ENCODE measurements at places on chromosomes 11 and 22.
A peak's percentile ranks its signal among the peaks of the same experiment; 100 is the strongest.

GRCh38 chr11:69470301-69470700 is 11.2 kb upstream of the LINC01488 start:
- DNase-seq, result no peak

DNA sequence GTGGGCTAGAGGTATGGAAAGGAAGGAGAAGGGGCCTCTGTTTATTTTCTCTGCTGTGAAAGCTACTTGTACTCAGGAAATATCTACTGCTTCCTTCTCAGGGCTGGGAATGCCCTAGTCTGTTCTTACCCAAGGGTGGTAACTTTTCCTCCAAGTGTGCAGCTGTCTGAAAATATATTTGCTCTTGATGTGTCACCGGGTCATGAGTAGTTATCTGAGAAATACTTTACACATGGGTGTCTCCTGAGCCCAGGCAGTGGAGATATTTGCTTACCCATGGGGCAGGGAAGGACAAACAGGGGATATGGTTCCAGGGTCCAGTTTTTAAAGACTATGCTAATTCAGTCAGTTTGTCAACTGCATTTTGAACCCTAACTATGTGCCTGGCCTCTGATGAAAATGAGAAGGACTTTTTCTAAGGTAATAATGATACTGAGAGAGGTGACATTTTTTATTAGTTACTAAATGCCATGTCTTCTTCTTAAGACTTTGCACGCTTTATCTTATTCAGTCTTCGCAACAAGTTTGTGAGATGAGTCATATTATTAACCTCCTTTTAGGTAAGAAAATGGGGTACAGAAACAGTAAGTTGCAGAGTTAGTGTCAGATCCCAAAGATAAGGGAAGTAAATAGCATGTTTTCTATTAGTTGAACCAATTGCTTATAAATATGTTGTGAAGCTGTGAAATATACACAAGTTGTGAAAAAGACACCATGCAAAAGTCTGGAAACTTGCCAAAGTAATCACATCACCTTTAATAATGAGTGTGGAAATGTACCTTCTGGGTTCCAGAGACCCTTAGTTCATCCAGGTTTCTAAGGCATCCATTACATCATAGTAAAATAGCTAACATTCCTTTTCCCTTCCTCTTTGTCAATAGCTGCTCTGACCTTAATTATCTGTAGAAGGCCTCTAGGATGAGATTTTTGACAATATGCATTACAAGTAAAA is 22.9 kb downstream of the SYTL2 start:
- DNase-seq, result no peak

DNA sequence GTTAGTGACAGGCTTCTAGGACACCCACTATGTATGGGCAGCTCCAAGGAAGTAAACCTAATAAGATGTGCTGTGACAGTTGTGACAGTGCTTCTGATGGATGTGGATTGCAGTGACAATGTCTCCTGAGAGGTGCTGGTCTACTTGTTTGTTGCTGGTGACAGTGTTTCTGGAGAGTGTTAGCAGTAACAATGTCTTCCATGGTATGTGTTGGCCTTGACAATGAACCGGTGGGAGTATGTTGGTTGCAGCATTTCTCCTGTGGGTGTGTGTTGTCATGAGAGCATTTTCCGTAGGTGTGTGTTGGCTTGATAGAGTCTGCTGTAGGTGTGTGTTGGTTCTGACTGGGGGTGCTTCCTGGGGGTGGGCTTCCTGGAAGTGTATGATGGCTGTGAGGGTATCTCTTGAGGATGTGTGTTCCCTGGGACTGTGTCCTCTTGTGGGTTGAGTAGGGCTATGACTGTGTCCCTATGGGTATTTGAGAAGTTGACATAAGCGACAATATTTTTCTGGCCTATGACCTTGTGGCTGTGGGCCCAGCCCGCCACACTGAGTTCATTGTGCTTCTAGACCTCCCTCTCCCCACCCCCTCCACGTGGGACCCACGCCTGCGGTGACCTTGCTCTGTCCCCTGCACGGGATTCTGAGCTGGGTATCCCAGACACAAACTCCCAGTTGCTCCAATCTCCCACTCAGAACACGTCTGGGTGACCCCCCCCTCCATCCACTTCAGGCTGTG is 1.2 kb downstream of the DCHS1 start:
- DNase-seq, result no peak

- DNase-seq, result no peak
Observed at GRCh38 chr11:9121469-9121796, 30.0 kb upstream of the SCUBE2 start.

DNA sequence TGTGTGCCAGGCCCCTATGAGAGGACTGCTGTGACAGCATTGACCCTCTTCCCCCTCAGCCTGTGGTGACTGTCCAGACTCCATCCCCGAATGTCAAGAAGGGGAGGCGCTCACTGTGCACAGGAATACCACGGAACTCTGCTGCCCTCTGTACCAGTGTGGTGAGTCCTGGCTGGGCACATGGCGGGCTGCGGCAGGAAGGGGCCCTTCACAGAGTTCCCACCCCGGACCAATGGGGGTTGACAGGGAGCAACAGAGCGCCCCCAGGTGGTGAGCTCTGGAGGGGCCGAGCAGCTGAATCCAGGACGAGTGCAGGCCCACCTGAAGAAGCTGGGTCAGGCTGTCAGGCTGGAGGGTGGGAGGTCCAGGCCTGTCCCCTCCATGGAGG is 83.8 kb upstream of the MYOD1 start:
- DNase-seq, result no peak

- no peak for DNase-seq
Observed at GRCh38 chr11:12284316-12285050, 92.9 kb upstream of the PARVA start.

GRCh38 chr11:130201026-130201425 is 41.4 kb downstream of the ST14 start:
- no peak for DNase-seq

DNA sequence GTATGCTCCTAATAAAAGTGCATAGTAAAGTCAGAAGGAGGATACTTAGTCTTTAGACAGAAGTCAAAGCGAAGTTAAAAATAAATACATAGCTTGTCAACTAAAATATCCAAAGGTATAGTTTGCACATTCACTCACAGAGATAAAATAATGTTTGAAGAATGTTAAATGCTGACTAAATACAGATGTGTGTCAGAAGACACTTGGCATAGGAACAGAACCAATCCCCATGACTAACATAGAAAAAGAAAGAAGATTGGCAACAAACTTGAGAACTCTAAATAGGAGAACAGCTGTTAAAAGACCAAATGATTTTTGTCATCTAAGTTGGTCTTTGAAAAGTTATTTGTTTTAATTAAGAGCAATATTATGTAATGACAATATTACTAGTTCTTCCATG is 1172.1 kb upstream of the RAG2 start:
- no peak for DNase-seq

DNA sequence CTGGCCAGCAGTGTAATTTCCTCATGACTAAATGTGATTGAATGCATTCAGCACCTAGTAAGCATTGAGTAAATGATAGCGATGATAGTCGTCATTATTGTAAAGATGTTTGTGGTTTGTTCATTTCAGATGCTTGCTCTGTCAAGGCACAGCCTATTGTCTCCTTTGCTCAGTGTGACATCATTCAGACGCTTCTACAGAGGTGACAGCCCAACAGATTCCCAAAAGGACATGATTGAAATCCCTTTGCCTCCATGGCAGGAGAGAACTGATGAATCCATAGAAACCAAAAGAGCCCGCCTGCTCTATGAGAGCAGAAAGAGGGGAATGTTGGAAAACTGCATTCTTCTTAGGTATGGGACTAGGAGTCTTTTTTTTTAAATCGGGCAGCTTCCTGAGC is 7.6 kb downstream of the SDHAF2 start:
- no peak for DNase-seq

- no peak for DNase-seq
Observed at GRCh38 chr22:43506487-43506886, 94.7 kb downstream of the MPPED1 start.

- no peak for DNase-seq
Observed at GRCh38 chr11:34585304-34585734, 35.6 kb upstream of the EHF start.

- DNase-seq, result no peak
Observed at GRCh38 chr11:8384199-8384821, 120.6 kb upstream of the LMO1 start.

GRCh38 chr11:33885338-33886005 is 6.4 kb downstream of the LMO2 start:
- DNase-seq, result no peak

- DNase-seq, result no peak
Observed at GRCh38 chr11:104625246-104625645, 273.0 kb downstream of the CASP12 start.

DNA sequence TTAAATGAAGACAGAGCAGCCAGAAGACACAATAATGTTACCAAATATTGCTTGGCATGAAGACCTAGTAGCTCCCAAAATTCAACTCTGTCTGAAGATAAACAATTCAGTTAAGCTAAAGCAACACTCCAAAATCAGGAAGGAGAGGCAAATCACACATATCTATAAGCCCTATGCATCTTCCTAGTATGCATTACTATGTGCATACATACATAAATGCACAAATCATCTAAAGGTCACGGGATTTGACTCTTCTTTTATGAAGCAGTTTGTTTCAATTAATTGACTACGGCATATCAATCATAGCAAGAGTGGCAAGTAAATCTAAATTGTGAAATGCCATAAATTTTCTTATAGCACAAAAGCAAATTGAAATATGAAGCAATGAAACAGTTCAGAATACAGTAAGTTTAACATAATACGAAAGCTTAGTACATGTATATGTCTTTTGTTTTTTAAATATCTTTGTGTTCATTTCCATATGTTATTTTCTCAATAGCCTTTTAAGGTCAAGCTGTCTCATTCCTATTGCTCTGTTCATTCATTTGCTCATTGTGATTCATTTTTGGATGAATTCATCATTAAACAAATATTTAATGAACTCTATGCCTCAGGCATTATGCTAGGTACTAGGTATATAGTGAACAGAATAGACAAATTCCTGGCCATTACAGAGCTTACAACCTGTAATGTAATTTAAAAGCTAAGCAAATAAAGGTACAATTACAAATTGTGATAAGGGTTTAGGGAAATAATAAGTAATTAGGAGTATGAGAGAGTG is 540.5 kb downstream of the DLG2 start:
- DNase-seq, result no peak

DNA sequence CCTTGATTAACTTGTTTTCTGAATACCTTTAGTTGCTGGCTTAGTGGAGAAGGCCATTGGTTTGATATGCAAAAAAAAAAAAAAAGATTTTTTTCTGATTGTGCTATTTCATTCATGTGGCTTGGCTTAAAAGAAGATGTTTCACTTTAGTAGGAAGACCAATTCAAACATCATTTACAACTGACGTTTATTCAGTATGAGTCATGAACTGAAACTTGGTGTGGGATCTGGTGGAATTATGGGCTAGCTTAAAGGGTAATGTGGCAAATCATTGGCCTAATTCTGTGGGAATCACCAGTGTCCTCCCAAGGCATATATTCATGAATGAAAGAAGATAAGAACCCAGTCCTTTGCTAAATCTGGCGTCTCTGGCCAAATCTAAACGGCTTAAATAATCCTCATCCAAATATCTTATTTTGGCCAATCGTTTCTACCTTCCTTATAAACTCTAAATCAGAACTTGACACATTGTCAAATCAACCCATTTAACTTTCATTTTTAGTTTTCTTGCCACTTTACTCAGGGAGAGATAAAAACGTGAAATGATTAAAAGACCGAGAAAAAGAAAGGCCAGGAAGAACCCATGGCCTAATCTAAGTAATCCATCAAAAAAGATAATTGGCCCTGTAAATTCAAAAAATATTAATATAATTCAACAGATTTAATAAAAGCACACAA is 77.0 kb downstream of the DDIAS start:
- no peak for DNase-seq

GRCh38 chr22:39518996-39519680 is 1.2 kb upstream of the ATF4 start:
- DNase-seq, result no peak

- no peak for DNase-seq
Observed at GRCh38 chr11:86431258-86431657, 56.6 kb downstream of the CCDC81 start.

DNA sequence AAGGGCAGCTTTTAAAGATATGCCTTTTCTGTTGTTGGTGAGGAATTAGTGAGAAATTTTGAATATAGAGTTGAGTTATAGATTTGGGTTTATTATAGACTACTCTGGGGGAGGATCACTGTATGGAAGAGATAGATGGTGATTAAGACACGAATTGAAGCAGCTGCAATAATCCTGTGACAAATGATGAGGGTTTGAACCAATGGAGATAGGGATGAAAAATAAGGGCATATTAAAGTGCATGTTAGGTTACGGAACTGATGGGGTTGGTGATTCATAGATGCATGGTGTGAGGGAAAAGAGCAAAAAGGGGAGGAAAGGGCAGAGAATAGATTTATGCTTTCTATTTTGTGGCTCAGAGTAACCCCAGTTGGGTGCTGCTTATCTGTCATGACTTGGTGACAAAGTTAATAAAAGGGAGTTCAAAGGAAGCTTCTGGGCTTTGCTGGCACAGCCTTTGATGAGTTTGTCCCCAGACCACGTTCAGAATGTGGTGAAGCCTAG is 11.8 kb downstream of the C11orf87 start:
- DNase-seq, result no peak

DNA sequence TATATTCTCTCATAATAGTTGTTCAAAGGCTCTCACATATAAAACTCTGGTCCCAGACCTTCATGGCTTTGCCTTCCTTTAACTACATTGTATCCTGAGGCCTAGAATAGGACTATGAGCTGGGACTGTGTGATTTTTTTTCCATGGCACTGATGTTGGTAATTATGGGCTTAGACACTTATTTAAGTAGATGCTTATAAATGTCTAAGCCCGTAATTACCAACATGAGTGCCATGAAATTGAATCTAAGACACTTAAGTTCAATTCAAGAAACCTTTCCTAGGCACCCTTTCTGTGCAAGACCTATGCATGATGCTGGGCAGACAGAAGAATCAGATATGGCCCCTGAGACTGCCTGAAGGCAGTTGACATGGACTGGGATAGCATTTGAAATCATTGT is 63.0 kb downstream of the P4HA3 start:
- no peak for DNase-seq

- DNase-seq, result peak; percentile 30
Observed at GRCh38 chr11:134516529-134516928, 104.5 kb upstream of the B3GAT1 start.

- no peak for DNase-seq
Observed at GRCh38 chr11:30608534-30608933, 22.4 kb upstream of the MPPED2 start.

- no peak for DNase-seq
Observed at GRCh38 chr11:20926799-20927540, 257.6 kb downstream of the NELL1 start.

DNA sequence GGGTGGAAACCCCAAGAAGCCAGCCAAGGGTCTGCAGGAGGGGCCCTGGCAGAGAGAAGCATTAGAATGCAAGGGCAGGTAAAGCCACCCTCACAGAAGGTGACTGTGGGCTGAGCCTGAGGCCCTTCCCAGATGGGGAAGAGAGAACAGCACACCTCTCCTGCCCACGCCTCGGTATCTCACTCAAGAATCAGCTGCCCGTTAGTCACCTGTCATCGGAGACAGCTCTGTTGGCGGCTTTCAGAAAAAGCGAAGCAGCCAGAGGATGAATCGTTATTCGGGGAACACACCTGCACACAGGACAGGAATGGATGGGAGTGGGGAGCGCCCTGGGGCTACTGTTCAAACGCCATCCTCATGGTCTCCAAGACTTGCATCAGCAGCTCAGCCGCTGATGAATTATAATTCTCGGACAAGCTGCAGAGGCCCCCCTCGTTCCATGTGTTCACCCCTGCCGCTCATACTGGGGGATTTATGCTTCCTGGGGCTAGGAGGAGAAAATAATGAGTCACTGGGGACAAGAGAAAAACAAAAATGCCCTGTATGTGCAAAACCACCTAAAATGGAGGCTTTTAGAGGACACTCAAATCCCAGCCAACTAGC is 21.6 kb upstream of the TMA7B start:
- DNase-seq, result no peak

GRCh38 chr11:87397011-87397865 is 359.5 kb downstream of the TMEM135 start:
- no peak for DNase-seq
